ENCODE measurements at places on chromosomes 5 and 9. TPM values are rescaled to one million over a fixed set of nuclear protein-coding genes. Genes with fewer than 3 reads are reported as not detected.

MSMP gene
- not detected for total RNA-seq

- peaks cover 20% of the 10 kb centered on the region for H3K4me1 ChIP-seq
- no peaks in the 10 kb centered on the region for H3K36me3 ChIP-seq
- H3K4me3 ChIP-seq: no peak overlapping the region
- no peak overlapping the region for H3K27ac ChIP-seq
- no peaks in the 10 kb centered on the region for H3K27me3 ChIP-seq
These were observed 189.9 kb upstream of the VCAN start for GRCh38 chr5:83281658-83282057.

DNA sequence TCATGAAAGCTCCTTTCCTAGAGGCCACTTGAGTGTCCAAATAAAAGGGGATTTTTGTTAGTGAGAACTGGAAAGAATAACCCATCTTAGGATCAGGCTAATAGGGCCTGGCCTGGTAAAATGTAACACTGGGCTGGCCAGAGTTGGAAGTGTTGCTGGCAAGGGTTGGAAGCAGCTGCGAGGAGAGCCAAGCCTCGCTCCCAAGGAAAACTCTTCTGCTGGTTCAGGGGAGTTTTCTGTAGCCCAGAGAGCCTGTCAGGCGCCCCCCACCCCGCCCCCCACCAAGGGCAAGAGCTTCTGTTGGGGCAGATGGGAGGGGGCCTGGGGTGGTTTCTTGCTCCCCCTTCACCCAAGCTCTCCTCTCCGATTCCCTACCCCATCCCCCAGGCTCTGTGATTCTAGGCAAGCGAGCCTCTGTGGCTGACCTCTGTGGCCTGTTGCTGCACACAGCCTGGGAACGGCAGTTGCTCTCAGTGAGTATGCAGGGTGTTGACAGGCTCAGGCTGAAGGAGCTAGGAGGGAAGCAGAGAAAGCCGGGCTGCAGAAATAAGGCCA, 547.8 kb downstream of the CCDC171 start:
- DNase-seq: peak; percentile 45
- no peaks in the 10 kb centered on the region for H3K36me3 ChIP-seq
- no peaks in the 10 kb centered on the region for H3K27me3 ChIP-seq
- H3K4me3 ChIP-seq: peak overlapping the region; percentile 61
- H3K27ac ChIP-seq: peak overlapping the region; percentile 94
- peaks cover 72% of the 10 kb centered on the region for H3K4me1 ChIP-seq

SPATA31D4 gene
- not detected for total RNA-seq

GRCh38 chr5:177967221-177967887, 28.7 kb downstream of the PROP1 start:
- H3K36me3 ChIP-seq: peaks cover 13% of the 10 kb centered on the region
- H3K4me1 ChIP-seq: no peaks in the 10 kb centered on the region
- no peak overlapping the region for H3K27ac ChIP-seq

DMRT3 gene
- not detected for total RNA-seq

CRHBP gene
- total RNA-seq: 0.20 TPM

RGS3 gene
- total RNA-seq: 36.7 TPM

DNA sequence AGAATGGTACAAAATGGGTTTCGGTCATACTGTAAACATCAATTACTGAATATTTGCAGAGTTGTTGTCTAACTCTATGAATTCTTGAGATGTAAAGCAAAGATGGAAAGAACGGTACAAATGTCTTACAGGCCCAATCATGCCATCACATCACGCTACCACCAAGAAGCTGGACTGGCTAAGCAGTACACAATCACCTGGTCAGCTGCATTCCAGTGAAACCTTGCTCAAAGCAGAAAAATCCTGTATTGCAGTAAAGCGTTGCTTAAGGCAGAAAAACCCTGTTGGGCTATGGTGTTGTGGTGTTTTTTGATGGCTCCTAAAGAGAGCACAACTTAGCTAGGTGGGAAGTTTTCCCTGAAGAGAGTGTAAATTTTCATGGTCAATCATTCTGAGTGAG, 112.6 kb upstream of the RASA1 start:
- H3K4me1 ChIP-seq: no peaks in the 10 kb centered on the region
- H3K4me3 ChIP-seq: no peak overlapping the region
- no peak overlapping the region for H3K27ac ChIP-seq
- H3K27me3 ChIP-seq: no peaks in the 10 kb centered on the region
- DNase-seq: no peak

- no peak for DNase-seq
- H3K4me1 ChIP-seq: no peaks in the 10 kb centered on the region
- no peak overlapping the region for H3K27ac ChIP-seq
- no peaks in the 10 kb centered on the region for H3K36me3 ChIP-seq
- H3K4me3 ChIP-seq: no peak overlapping the region
These were observed 188.4 kb upstream of the PRDM9 start for GRCh38 chr5:23318960-23319359.

GRCh38 chr5:144196612-144197011, 25.9 kb downstream of the KCTD16 start:
- H3K4me1 ChIP-seq: peaks cover 3% of the 10 kb centered on the region
- H3K27ac ChIP-seq: no peak overlapping the region
- no peak overlapping the region for H3K4me3 ChIP-seq
- no peaks in the 10 kb centered on the region for H3K36me3 ChIP-seq
- DNase-seq: no peak
- peaks cover 2% of the 10 kb centered on the region for H3K27me3 ChIP-seq

DNA sequence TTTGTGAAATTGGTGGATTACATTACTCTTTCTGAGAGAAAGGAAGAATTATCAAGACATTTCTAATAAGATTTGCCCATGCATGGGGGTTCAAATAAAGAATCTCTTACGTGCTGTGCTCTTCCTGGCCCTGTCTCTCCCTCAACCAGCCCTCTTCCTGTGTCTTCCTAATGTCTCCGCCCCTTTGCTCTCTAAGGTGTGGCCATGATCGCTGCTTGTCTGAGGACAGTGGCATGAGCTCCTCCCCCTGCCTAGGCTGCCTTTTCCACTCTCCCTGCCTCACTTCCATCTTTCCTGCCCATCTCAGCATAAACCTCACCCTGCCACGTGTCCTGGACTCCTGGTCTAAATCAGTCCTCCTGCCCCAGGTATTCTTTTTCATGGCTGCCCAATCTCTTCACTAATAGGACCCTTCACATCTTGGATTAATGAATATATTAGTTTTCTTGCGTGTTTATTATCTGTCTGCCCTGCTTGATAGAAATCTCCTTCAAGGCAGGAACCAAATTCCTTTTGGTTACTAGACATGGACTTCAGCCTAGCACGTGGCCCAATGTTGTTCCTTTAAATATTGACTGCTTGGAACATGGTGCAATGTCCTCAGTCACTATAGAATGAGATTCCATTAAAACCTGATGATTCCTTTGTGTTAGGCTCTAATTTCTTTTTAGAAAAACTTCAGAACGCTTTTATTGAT, 122.3 kb downstream of the MTRR start:
- H3K27ac ChIP-seq: no peak overlapping the region
- H3K4me1 ChIP-seq: peaks cover 4% of the 10 kb centered on the region
- no peaks in the 10 kb centered on the region for H3K27me3 ChIP-seq
- no peak overlapping the region for H3K4me3 ChIP-seq

PFN3 gene
- total RNA-seq: not detected

GRCh38 chr5:82355496-82355895, 77.3 kb upstream of the RPS23 start:
- DNase-seq: no peak
- H3K27me3 ChIP-seq: peaks cover 20% of the 10 kb centered on the region

DNA sequence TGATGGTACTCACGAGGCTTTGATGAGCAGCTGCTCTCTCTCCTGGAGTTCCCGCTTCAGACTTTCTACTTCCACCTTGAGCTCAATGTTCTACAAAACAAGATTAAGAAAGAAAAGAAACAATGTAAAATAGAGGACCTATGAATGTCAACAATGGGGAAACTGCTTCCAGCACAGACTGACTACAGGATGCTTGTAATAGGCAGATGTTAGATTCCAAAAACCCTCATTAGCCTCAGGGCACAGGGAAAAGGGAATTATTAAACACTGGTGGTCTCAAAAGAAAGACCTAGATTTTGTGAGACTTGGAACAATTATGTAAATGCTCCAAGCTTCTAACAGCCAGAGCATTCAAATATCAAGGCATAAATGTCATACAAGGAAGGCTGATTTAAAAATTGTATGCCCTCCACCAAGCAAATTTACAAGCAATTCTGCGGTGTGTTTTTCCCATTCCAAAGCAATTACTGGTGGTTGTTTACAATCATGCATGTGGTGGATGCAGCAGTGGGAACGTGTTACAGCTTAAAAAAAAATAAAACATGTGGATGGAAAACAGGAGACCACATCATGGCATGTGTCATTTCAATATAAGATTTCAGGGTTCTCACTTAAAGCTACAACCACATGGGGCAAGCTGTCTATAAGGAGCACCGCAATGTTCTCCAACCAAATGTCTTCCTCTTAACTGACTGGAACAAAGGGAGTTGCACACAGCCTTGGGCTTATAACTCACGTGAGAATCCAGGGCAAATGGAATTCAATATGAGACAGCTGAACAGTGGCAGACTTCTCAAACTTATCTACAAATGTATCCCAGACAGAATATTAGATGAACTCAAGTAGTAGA, 34.0 kb downstream of the CDK5RAP2 start:
- no peak overlapping the region for H3K4me3 ChIP-seq
- no peak for DNase-seq
- no peak overlapping the region for H3K27ac ChIP-seq
- H3K27me3 ChIP-seq: no peaks in the 10 kb centered on the region

DNA sequence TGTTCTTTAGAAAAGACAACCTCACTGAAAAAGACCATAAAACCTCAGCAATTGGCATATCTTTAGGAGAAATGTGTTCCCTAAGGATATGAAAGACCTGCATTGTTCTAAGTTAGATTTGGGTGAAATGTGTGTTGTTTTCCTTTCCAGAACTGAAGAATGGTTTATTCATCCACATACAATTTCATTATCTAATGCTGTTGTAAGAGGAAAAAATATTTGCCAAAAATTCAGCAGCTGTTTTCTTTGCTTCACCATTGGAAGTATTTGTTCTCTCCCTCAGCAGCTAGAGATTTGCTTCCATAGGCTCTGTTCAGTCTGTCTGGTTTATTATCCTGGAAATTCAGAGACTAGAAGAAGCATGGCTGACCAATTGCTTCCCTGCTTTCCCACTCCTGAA, 150.9 kb downstream of the ISOC1 start:
- DNase-seq: no peak
- no peaks in the 10 kb centered on the region for H3K36me3 ChIP-seq
- H3K27me3 ChIP-seq: peaks cover 10% of the 10 kb centered on the region
- H3K4me3 ChIP-seq: no peak overlapping the region

ZFP2 gene
- total RNA-seq: 3.4 TPM

KCNV2 gene
- not detected for total RNA-seq

GRCh38 chr9:18141681-18142080, 332.3 kb upstream of the ADAMTSL1 start:
- peak overlapping the region; percentile 95 for H3K27ac ChIP-seq
- no peak overlapping the region for H3K4me3 ChIP-seq
- peaks cover 41% of the 10 kb centered on the region for H3K4me1 ChIP-seq
- no peaks in the 10 kb centered on the region for H3K27me3 ChIP-seq
- no peak for DNase-seq

DNA sequence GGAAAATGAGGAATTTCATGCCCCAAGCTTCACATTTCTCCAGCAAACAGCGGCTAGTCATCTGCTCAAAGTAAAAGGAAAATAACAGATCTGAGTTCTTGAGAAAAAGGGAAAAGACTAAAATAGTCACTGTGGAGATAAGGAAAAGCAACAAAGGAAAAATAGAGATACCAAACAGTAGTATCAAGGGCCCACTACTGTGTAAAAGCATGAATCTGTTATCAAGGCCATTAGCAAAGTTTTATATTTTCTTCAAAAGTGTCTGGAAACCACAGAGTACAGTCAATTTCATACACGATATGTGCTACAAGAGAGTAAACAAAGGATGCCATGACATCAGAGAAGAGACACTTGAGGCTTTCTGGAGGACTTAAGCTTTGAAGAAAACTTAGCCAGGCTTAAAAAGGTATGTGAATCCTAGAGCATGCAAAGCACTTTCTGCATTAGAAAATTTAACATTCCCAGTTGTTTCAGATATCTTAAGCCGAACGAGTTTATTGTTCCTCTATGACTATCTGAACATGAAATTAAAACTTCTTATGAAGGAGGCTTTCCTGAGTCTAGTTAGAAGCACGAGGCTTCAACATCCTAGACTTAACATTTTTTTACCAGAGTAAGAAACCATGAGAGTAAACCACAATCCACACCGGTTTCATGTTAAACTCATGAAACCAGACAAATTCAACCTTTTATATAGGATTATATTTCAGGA, 1.2 kb downstream of the TTC33 start:
- peaks cover 10% of the 10 kb centered on the region for H3K36me3 ChIP-seq
- H3K27ac ChIP-seq: no peak overlapping the region
- no peak for DNase-seq

PTGES gene
- 1.1 TPM for total RNA-seq

PCDHA1 gene
- total RNA-seq: 0.07 TPM

DNA sequence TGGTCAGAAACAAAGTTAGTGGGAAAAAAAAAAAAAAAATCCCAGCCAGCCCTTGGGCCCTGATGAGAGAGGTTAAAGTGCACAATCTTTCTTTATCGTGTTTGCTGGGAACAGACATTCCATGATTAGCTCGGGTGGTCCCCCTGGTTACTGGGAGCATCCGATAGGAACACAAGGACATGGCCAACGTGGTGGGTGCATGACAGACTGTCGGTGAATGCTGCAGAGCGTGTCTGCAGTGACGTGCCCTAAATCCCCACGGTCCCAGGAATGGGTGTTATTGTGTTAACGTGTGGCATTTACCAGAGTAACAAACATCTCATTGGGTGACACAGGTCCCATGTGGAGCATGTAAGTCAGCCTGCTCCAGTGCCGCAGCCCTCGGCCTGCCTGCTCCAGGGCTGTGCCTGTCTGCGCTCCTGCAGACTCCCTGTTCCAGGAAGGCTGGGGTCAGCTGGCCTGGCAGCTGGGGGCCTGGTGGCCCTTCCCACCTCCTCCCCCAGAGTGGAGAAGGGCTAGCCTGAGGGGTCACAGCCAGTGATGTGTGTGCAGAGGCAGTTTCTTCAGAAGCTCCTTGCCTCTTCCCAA, 34.3 kb upstream of the TBC1D2 start:
- peak; percentile 15 for DNase-seq
- H3K27ac ChIP-seq: no peak overlapping the region
- no peak overlapping the region for H3K4me3 ChIP-seq
- H3K36me3 ChIP-seq: no peaks in the 10 kb centered on the region
